ENCODE measurements at places on chromosomes 12 and 14. TPM values are rescaled to one million over a fixed set of nuclear protein-coding genes. Genes with fewer than 3 reads are reported as not detected.

Gene ZC2HC1C
- total RNA-seq: 0.40 TPM

Gene CD163L1
- total RNA-seq: 10.2 TPM

Gene GLIPR1L1
- not detected for total RNA-seq

Gene CLEC2D
- total RNA-seq: 1.3 TPM

Gene PDZRN4
- not detected for total RNA-seq

Gene ADAM21
- under 0.01 TPM for total RNA-seq

Gene SLCO1B3
- not detected for total RNA-seq

Gene INSM2
- not detected for total RNA-seq

Gene CCDC197
- not detected for total RNA-seq

Gene TPH2
- not detected for total RNA-seq

Gene CLEC1B
- not detected for total RNA-seq

Gene GPHN
- total RNA-seq: 11.3 TPM

Gene CTSG
- not detected for total RNA-seq

Gene SIX4
- total RNA-seq: 0.20 TPM

Gene POTEM
- total RNA-seq: not detected

Gene ART4
- 121 TPM for total RNA-seq

Gene EPS8
- 1.6 TPM for total RNA-seq

All from lung microvascular endothelial cell (primary cell).